ENCODE measurements at places on chromosomes 16 and 17.

DNA sequence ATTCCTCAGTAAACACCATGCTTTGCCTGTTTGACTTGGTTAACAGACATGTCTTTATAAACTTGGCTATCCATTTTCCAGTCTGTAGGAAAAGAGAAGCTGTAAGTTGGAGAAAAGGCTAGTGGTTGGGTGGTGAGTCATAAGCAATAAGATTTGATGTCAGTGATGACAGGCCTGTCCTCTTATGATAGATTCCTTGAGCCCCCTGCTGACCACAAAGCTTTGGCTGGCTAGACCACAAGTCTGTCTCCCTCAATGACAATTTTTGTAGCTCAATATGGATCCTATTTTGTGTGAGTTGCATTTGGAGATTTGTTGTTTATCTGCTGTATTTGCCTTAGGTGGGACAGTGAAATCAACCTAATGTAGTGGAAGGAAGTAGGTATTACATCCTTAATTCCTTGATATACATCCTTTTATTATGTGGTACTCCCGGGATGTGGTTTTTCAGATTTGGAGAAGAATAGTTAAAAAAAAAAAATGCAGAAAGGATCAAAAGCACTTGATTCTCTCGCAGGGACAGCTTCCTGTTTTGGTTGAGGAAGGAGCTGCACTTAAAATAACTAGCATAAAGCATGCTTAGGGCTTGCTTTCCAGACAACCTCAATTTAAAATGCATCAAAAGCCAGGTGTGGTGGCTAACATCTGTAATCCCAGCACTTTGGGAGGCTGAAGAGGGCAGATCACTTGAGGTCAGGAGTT, 67.4 kb downstream of the SIAH1 start:
- no peak for DNase-seq

- no peak for DNase-seq
These were observed 662 bp downstream of the COTL1 start for GRCh38 chr16:84617041-84617790.

GRCh38 chr16:2686912-2687507, 4.7 kb downstream of the KCTD5 start:
- DNase-seq, result no peak

DNA sequence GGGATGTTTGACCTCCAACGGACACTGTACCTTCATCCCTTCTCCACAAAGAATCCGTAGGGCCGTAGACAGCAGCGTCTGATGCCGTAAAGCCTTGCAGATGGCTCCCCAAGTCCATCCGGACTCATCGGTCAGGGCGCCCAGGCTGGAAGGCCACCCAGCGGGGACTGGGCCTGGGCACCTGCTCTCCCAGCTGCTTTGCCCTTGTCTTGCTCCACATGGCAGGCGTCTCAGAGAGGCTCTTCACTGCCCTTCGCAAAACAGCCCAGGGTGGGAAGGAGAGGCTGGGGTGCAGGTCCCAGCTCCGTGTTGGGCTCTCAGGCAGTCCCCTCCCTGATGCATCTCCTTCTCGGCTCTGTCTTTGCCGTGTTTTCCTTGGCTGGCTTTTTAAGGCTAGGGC, 6.2 kb upstream of the RPTOR start:
- no peak for DNase-seq

GRCh38 chr16:84928679-84929420, 82.5 kb downstream of the ZDHHC7 start:
- DNase-seq, result no peak

DNA sequence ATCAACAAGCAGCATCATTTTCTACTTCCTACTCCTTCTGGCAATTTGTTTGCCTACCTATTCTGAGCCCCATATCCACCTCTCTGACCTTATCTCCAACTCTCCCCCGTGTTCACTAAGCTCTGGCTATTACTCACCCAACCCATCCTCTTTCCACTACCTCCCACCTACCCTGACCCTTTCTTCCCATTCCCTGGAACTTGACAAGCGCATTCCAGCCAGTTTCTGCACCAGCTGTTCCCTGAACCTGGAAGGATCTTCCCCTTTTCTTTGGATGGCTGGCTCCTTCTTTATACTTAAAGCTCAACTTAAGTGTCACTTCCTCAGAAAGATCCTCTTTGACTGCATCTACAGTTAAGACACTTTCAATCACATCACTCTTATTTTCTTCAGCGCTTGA, 2.2 kb downstream of the DCUN1D3 start:
- DNase-seq, result no peak

DNA sequence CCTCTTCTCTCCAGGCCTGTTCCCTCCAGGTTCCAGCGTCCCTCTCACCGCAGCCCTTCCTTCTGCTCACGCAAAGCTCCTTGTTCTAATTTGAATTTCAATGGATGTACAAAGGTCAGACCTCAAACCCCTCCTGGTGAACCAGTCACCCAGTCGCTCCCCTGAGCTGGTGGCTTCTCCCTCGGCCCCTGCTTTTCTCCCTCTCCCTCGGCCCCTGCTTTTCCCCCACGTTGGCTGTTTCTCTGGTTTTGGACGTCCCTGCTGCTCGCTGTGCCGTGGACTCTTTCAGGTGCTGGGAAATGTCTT, 8.6 kb upstream of the MSLN start:
- DNase-seq, result no peak

GRCh38 chr17:48351911-48352332, 78.1 kb downstream of the SKAP1 start:
- no peak for DNase-seq

DNA sequence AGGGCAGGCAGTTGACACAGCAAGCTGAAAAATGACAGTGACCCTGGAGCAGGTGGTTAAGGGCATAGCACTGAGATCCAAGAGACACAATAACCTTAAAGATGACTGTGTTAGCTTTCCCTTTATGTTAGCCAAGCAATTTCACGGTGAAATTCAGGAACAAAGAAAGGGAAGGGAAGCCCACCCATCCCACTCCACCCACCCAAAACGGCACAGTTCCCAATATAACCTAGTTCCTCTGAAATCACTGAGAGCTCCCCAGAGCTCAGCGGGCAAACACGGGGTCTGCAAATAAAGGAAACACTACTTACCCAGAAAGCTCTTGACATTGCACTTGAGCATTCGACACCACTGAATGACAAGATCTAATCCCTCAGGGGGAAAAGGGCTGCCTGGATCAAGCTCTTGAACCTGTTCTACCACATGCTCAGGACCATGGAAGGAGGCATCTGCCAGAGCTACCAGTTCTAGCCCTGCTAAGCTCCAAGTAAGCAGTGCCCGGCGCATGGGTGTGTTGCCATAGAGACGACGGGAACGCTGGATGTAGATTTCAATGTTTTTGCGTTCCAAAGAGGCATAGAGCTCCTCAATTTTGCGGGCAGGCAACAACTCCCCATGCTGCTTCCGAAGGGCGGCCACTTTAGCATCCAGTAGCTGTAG, 10.6 kb downstream of the BLTP2 start:
- DNase-seq, result no peak

DNA sequence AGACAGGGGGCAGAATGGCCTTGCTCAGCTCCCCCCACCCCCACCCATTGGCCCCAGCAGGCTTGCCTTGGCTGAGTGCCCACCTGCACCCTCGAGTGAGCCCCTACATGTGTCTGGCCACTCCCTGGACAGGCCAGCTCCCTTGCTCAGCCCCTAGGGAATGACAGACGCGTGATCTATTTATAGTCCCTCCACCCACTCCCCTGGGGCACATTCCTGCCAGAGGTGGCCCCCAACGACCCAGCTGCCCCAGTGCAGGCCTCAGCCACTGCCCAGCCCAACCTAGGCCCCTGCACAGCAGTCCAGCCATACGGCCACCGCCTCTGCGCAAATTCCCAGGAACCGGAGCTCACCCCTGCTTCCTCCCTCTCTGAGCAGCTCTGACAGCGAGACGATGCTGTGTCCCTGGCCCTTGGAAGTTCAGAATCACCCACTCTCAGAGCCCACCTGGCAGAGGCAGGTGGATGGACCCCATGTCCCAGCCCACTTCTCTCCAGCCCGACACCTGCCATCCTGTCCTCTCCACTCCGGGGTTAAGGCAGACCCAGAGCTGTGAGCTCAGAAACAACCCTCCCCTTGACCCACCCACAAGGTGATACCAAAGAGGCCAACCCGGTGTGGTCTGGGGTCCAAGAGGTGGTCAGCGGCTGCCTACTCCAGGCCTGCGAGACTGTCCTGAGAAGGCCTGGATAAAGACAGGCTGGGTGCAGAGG, 11.5 kb upstream of the P2RX1 start:
- no peak for DNase-seq

DNA sequence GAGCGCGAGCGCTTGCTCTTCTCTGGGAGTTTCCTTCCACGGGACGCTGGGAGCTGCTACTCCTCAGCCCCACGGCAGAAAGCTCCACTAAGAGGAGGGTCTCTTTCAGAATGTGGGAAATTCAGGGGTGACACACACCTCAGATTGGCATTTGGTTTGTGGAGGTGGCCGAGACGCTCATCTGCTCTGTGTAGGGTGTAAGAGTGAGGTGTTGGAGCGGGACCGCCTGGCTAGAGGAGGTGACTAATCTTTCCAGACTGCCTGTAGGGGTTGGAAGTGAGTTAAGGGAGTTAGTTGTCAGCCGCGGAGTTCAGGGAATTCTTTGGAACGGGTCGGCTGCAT, 735 bp downstream of the PSMD11 start:
- no peak for DNase-seq

DNA sequence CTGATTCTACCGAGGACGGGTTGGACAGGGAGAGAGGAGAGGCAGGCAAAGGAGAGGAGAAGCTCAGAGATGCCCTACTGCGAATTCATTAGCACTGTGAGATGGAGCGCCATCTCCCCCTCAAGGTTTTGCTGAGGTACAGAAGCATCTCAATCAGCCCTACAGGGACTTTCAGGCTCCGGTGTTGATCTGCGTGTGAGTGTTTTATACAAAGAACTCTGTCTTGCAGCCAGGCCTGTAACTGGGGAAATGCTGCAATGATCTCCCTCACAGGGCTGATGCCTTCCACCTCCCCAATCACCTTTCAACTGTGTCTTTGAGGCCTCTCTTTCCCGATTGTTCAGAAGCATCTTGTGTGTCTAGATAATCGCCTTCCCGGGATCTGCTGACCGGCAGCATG, 74.8 kb downstream of the IRX6 start:
- no peak for DNase-seq

GRCh38 chr16:73057291-73058210, 9.6 kb upstream of the ZFHX3 start:
- DNase-seq, result no peak

DNA sequence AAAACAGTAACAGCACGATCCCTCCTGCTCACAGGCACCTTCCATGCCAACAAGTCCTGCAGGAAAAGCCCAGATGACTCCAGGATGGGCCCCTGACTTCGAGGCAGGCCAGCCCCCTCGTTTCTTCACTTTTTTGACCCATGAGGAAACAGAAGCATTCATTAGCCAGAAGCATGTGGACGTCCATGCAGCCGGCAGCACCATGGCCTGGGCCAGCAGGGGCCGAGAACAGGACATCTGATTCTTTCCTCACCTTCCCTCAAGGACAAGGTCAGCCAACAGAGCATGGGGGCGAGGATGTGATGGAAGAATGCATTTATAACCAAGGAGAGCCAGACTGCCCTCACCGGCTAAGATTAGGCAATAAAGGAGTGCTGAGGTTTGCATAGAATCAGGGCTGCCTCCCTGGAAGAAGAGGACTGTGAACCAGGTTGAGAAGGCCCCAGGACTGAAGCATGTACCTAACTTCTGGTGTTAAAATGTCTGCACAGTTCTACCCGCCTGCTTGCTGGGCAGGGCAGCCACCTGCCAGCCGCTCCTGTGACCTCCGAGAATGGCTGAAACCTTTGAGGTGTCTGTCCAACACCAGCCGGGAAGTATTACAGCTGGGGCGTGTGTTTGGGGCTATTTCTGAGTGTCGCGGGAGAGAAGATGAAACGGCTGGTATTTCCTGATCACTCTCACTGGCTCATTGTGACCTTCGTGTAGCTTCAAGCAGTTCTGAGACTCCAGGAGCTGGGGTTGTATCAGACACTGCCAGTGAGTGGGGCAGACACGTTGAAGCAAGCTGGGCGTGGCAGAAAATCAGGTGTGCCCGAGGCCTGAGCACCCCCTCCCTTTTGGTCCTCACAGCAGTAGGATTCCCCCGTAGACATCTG, 94.0 kb upstream of the TNRC6C start:
- DNase-seq, result no peak

- DNase-seq, result no peak
These were observed 5.1 kb downstream of the PLCG2 start for GRCh38 chr16:81784072-81784795.

DNA sequence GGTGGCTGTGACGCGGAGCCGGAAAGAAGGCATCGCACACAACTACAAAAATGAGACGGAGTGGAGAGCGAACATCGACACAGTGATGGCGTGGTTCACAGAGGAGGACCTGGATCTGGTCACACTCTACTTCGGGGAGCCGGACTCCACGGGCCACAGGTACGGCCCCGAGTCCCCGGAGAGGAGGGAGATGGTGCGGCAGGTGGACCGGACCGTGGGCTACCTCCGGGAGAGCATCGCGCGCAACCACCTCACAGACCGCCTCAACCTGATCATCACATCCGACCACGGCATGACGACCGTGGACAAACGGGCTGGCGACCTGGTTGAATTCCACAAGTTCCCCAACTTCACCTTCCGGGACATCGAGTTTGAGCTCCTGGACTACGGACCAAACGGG, 4.4 kb downstream of the ENPP7 start:
- no peak for DNase-seq

DNA sequence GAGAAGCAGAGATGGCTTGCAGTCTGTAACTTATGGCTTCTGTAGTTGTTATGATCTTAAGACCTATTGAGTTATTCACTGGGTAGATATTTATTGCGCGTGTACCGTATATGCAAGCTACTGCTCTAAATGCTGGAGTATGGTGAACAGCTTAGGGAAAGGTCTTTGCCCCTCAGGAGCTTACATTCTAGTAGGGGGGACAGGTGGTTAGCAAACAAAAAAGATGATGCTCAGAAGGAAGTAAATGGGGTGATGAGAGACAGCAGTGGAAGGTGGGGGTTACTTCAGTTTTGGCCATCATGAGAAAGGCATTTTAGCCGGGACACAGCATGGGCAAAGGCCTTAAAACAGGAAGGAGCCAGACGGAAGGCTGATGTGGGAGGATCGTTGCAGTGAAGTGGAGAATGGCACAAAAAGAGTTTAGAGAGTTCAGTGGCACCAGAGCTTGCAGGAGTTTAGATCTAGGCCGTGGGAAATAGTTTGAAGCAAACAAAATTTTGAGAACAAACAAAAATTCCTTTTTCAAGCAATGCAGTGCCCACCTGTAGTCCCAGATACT, 2.1 kb downstream of the ARMC7 start:
- DNase-seq, result no peak

DNA sequence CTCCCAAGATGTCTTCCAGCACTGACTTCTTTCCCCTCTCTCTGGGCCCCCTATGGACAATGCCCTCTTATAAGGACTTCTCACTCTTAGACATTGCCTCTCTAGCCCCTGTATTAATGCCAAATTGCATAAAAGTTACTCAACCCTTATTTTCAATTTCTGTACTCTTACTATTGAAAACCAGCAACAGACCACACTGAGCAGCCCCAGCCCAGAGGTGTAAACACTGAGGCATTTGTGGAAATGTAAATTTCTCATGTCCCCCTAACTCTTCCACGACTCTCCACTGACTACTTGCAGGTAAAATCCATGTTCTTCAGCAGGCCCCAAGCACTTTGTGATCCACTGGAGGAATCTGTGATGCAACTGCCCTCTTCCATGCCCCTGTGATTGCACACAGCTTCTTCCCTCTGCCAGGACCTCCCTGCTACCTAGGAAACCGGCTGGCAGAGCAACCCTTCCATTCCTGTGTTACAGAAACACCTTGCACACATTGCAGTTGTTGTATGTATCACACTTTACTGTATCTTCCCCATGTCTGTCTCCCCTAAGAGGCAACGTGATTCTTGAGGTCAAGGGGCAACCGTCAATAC, 4.4 kb downstream of the N4BP1 start:
- no peak for DNase-seq

Data from SHP77 treated with DMSO at 0.1 percent for 48 hours (cell line).